AML-193 (cell line): ENCODE measurements at places on chromosomes 4 and X.

DNA sequence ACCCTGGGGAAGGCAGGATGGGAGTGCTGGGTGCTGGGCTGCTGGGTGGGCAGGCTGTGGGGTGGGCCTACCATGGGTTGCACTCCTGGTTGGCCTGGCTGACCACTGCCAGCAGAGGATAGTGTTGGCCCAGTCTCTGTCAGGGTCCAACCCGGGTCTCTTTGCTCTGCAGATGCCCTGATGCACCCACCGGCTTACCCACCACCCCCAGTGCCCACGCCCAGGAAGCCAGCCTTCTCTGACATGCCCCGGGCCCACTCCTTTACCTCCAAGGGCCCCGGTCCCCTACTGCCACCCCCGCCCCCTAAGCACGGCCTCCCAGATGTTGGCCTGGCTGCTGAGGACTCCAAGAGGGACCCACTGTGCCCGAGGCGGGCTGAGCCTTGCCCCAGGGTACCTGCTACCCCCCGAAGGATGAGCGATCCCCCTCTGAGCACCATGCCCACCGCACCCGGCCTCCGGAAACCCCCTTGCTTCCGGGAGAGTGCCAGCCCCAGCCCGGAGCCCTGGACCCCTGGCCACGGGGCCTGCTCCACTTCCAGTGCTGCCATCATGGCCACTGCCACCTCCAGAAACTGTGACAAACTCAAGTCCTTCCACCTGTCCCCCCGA, 14.2 kb upstream of the ADD1 start:
- DNase-seq: no peak

- DNase-seq: no peak
These were observed 230.0 kb upstream of the LNX1 start for GRCh38 chr4:53821179-53821851.

- DNase-seq: no peak
These were observed 26.1 kb downstream of the ZRSR2 start for GRCh38 chrX:15816438-15816809.

GRCh38 chr4:16329125-16329796, 103.0 kb upstream of the TAPT1 start:
- no peak for DNase-seq

DNA sequence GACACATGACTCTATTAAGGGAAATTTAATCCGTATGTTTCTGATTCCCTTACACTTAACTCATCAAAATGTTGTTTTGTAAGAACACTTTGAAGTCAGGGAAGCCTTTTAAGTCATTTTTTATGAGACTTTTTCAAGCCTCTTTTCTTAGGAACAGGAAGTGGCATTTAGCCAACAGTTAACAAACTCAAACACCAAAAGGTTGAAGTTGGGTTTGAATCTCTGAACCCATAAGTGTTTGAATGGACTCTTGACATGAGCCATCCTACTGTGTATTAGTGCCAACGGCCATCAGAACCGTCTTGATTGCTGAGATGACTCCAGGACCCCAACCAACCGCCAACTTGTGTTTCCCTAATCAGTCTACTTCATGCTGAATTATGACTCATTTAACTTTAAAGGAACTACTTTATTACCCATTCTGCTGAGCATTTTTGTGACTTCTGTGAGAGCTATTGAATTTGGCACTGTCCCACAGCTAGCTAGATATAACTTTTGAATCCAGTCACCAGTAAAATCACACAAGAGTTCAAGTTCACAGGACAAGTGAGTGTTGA, 209.1 kb upstream of the FAT1 start:
- no peak for DNase-seq

DNA sequence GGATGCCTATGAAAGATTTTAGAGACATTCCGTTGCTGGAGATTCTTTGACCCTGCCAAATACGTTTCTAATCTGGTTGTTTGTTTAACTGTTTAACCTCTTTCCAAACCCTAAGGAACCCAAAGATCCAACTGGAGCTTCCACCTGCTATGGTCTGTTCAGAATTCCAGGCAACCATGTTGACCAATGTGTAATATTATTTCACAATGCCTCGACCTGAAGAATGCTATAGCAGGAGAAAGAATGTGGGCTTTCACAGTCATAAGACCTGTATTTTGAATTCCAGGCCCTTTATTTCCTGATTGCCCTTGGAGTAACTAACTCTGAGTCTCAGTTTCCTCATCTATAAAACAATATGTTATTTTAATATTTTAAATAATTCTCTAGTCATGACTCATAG, 90.8 kb downstream of the COL25A1 start:
- no peak for DNase-seq

GRCh38 chrX:56068274-56068758, 163.8 kb upstream of the KLF8 start:
- DNase-seq: no peak

DNA sequence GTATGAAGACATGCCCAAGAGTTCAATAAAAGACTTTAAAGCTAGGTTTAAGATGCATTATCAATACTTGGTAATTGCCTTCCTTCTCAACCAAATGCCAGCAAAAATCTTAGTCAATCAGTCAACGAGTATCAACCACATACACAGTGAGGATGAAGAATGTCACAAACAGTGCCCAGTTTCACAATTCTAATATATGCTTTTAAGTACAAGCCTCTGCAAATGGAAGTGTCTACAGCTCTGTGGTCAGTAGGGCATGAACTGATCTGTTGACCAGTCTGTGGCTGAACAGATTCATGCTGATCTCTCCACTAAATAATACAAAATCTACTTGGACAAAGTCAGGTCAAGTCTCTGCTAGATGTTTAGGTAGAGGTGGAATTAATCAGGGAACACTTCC, 27.9 kb downstream of the PPARGC1A start:
- DNase-seq: no peak

- DNase-seq: no peak
These were observed at the start of gene GPM6B for GRCh38 chrX:13816643-13817627. TSS of gene GPM6B (minus strand) at chrX:13817093. CDS start at chrX:13816904, 189 bp downstream.

DNA sequence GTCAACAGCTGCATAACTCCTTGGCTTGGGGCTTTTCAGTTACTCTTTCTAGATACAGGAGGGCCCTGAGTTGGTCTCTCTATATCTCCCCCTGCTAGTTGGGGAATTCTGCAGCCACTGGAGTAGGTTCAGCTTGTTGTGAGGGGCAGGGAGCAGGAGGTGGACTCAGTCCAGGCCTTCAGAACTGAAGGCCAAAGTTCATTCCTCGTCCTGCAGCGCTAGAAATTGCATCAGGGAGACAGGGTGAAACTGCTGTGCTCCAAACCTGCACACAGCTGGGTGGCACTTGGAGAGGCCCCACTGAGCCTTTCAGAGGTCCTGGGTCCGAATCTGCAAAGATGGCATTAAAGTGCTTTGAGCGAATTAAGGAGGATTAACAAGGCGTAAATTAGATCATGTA, 24.9 kb upstream of the TRIM60 start:
- DNase-seq: no peak
